ENCODE measurements at places on chromosomes 5 and 9. TPM values are rescaled to one million over a fixed set of nuclear protein-coding genes. Genes with fewer than 3 reads are reported as not detected.

Gene FAXDC2
- total RNA-seq = not detected

Gene OR1J2
- not detected for total RNA-seq

Gene ZNF658
- total RNA-seq = 3.1 TPM

Gene PCA3
- 0.19 TPM for total RNA-seq

Gene IFNB1
- total RNA-seq = not detected

DNA sequence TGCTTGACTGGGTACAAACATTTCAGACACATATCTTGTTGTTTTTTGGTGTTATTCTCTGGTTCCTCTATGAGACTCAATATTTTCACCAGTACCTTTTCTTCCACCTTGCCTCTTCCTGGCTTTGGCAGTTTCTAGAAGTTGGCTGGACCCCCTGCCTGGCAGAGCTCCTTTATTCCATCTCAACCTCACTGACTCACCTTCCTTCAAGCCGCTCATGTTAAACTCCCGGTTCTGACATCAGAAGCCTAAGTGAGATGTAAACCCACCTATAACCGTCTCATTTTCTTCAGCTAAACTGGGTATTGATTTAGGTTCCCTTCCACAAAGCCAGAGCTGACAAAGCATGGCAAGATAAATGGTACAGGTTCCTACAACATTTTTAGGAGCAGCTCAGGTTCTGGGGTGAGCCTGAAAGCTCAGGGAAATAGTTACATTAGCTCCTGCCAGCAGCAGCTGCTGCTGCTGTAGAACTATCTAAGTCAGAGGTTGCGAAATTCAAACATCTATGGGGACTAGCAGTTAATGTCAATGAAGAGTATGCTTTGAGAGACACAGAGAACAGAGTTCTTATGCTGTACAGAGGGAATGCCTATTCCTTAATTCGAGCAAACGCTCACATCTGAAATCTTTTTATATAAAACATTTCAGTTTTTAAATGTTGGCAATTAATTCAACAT is 197.1 kb upstream of the NR3C1 start:
- DNase-seq = no peak

- no peak for DNase-seq
These were observed 64.7 kb downstream of the UBE2R2 start for GRCh38 chr9:33881635-33882034.

DNA sequence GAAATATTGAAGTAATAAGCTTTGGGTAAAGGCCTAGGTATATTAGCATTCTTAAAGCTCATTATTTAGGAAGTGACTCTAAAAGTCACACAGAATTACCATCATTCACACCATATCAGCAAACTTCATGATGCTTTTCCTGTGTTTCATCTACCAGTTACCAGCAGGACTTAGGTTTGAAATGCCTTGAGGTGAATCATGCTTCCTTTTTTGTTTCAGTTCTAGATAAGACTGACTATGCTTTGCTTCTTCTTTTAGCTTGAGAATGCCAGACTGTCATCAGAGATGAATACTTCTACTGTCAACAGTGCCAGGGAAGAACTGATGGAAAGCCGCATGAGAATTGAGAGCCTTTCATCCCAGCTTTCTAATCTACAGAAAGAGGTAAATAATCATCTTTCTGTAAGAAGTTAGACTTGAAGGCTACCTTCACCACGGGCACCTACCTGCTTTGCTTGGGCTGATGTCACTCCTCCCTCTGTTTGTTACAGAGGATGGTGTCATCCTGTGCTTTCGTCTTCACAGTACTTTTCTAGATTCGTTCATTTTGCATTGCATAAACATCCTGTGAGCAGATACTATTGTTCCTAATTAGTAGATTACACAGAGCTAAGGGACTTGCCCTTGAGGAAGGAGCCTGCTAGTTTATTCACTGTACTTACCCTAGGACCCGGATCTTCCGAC is 34.7 kb downstream of the LMNB1 start:
- no peak for DNase-seq

- no peak for DNase-seq
These were observed 41.8 kb downstream of the ENC1 start for GRCh38 chr5:74598731-74599130.

GRCh38 chr5:100448111-100448528 is 87.1 kb upstream of the FAM174A start:
- no peak for DNase-seq

DNA sequence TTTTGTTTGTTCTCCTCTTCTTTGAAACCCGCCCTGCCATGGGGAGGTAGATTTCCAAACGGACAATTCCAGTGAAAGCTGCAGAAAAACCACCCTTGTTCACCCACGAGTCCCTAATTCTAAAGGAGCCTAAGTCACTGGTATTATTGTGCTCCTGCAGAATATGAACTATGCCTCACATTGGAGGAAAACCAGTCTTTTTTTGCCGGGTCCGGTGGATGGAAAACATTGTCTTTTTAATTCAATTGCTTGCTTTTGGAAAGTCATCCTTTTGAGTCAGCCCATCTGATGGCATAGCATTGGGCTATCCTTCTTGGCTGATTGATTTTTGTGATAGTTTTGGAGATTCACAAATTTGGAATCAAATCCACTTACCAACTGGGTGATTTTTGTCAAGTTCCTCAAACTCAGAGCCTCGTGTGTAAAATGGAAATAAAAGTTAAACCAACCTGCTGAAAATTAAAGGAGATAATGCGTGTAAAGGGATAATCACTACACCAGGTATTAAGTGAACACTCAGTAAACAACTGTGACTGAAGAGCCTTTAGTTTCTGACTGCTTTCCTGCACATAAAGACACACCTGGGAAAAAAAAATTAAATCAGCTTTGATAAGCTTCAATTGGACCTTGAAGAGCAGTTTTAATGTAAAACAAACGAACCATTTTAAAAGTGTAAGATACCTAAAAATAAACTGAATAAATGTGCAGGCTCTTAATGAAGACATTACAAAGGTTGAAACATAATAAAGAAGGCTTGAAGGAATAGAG is 780 bp upstream of the CCNJL start:
- DNase-seq = no peak

GRCh38 chr5:97022898-97023297 is 87.0 kb downstream of the LNPEP start:
- DNase-seq = no peak

DNA sequence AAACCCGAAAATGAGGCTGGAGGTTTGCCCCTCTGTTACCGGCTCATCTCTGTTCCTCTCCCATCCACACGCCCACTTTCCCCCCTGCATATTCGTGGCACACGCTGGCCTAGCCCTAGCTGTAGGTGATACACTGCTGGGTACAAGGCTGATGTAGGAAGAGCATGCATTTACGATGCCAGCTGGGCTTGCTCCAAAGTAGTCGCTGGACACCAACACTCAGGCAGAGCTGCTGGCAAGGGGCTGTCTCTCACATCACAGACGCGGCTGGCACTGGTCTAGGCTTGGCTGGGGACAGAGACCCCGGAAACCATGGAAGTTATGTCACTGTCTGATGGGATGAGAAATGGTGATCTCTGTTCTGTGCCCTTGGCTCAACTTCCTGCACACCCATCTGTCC is 9.8 kb upstream of the PHYKPL start:
- peak; percentile 38 for DNase-seq

Measured in Karpas-422 (cell line).